ENCODE measurements at places on chromosomes 13 and 19.

DNA sequence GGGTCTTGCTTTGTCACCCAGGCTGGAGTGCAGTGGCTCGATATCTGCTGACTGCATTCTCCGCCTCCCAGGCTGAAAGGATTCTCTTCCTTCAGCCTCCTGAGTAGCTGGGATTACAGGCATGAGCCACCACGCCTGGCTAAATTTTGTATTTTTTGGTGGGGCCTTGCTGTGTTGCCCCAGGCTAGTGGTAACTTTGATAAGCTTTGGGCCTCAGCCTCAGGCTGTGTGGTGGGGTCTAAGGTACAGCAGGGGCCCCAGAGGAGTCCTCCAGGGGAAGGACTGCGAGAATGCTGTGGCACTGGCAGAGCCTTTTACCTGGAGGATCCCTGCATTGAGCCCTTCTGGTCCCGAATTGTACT is 7.2 kb downstream of the DOT1L start:
- DNase-seq, result no peak

DNA sequence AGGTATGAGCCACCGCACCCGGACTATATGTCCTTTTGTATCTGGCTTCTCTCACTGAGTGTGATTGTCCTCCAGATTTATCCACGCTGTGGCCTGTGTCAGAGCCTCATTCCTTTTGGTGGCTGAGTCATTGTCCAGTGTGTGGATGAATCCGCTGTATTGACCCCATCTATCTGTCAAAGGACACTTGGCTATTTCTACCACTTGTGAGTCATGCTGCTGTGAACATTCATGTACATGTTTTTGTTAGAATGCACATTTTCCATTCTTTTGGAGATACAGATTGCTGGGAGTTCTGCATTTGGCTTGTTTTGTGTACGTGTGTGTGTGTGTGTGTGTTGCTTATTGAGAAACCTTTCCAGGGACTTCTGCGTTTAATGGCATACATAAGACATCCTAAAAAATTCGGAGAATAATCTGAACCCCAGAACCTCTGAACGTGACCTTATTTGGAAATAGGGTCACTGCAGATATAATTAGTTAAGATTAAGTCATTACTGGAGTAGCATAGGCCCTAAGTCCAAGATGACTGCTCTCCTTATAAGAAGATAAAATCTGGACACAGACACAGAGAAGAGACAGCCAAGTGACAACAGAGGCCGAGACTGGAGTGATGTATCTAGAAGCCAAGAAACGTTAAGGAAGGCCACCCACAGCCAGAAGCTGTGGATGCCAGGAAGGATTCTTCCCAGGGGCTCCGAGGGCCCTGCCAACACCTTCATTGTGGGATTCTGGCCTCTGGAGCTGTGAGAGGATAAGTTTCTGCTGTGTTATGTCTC is 4.9 kb upstream of the GIPC3 start:
- no peak for DNase-seq

DNA sequence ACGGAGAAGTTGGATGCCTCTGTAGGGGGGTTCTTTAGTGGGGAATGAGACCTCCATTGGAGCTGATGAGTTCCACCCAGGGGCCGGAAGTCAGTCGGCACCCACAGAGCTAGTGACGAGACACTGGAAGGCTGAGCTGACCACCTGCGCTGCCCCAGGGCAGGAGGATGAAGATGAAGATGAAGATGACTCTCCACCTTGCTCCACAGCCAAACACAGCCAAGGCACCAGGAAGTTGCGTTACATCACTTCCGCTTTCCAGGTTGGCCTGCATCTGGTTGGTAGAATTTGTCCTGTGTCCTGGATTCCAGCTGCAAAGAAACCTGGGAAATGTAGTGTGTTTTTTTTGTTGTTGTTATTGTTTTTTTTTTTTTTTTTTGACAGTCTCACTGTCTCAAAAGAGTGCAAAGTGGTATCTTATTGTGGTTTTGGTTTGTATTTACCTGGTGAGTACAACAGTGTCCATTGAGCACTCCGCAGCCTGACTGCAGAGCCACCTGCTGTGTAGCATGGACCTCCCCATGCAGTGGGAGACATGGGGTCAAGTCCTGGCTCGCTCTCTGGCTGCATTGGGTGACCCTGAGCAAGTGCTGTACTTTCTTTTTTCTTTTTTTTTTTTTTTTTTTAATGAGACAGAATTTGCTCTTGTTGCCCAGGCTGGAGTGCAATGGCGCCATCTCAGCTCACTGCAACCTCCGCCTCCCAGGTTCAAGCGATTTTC is 1.9 kb downstream of the TBC1D17 start:
- no peak for DNase-seq

GRCh38 chr13:47144782-47145181 is 247.9 kb upstream of the HTR2A start:
- no peak for DNase-seq

DNA sequence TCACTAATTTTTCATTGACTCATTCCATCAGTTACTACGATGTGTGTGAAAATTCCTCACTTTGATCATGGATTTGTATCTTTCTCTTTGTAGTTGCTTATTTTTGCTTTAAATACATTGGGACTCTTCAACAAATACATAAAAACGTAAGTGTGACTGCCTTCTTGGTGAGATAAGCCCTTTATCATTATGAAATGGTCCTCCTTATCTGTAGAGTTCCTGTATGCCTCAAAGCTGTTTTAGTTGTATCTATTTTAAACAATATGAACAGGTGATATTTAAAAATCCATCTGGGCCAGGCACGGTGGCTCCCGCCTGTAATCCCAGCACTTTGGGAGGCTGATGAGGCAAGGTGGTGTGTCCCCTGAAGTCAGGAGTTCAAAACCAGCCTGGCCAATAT is 11.3 kb downstream of the DCUN1D2 start:
- DNase-seq, result no peak

- peak; percentile 93 for DNase-seq
These were observed at the start of gene CDC37 for GRCh38 chr19:10403137-10404021. Gene CDC37 (minus strand): TSS chr19:10403542. CDS start chr19:10403479, 63 bp downstream.

- no peak for DNase-seq
These were observed 97.1 kb upstream of the UBAC2 start for GRCh38 chr13:99103536-99103935.

GRCh38 chr13:88051746-88052482 is 380.7 kb downstream of the SLITRK5 start:
- no peak for DNase-seq

- DNase-seq, result no peak
These were observed 19.8 kb downstream of the PROZ start for GRCh38 chr13:113178070-113178895.

GRCh38 chr13:85170372-85170771 is 628.8 kb downstream of the SLITRK6 start:
- DNase-seq, result no peak

GRCh38 chr13:74346960-74347359 is 212.8 kb upstream of the KLF12 start:
- DNase-seq, result no peak

- DNase-seq, result no peak
These were observed 1243.5 kb downstream of the EFNB2 start for GRCh38 chr13:105291987-105292386.

DNA sequence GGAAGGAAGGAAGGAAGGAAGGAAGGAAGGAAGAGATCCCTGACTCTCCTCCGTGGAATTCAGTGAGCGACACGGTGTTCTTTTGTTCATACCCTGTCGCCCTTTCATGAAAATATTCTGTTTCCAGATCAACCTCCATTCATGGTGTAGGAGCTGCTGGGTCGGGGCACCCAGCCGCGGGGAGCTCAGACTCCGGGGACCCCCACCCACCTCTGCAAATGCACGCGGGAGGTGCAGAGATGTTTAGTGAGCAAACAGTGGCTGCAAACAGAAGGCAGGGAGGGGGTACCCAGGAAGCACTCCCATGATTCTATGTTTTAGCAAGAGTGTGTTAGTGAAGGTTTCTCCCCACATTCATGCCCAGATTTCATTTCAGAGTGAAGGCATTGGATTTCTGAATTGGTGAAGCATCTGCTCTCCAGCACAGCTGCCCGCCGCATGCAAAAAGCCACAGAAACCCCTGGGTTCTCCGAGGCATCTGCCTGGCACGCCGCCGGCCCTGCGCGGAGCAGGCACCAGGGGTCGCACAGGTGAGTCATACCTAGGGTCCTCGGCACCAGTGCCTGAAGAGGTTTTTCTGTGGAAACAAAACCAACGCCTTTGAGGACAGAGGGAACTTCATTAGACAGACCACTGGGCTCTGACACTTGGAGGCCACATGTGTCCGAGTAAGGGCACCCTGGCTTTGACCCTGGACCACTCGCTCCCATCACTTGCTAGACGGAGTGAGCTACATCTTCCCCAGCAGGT is 80.6 kb downstream of the ZNF557 start:
- no peak for DNase-seq

- no peak for DNase-seq
These were observed at the start of gene HOOK2 for GRCh38 chr19:12774588-12775555. Gene HOOK2 (minus strand): TSS chr19:12775552. CDS start chr19:12775449, 103 bp downstream.

GRCh38 chr13:49310251-49310650 is 62.5 kb downstream of the CDADC1 start:
- no peak for DNase-seq

GRCh38 chr13:32310134-32310706 is 4.9 kb downstream of the ZAR1L start:
- DNase-seq, result no peak

DNA sequence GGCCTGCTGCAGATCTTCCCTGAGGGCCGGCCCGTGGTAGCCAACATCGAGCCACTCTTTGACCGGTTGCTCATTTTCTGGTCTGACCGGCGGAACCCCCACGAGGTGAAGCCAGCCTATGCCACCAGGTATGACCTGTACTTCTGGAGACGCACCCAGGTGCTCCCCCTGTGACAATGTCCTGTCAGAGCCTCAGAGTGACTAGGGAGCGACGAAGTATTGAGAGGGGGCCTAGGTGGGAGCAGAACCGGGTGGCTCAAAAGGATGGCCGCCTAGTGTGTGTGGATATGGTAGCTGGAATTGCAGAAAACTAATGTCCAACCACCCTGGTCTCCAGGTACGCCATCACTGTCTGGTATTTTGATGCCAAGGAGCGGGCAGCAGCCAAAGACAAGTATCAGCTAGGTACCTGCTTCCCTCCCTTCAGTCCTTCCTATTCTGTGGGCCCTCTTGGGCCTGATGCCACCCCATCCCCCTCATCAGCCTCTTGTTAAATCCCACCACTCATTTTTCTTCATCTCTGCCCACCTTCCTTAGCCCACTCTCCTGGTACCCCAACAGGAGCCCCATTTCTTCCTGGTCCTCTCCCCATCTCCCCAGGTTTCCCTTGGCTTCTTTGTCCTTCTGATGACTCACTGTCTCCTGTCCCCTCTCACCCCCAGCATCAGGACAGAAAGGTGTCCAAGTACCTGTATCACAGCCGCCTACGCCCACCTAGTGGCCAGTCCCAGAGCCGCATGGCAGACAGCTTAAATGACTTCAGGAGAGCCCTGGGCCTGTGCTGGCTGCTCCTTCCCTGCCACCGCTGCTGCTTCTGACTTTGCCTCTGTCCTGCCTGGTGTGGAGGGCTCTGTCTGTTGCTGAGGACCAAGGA is 8.4 kb downstream of the EGLN2 start:
- DNase-seq, result no peak

- no peak for DNase-seq
These were observed 26.2 kb downstream of the OXGR1 start for GRCh38 chr13:96968027-96968426.

- no peak for DNase-seq
These were observed 7.3 kb downstream of the LYL1 start for GRCh38 chr19:13095393-13095784.

GRCh38 chr13:25375727-25376358 is 4.1 kb downstream of the ATP8A2 start:
- no peak for DNase-seq

- DNase-seq, result no peak
These were observed 203.2 kb downstream of the TUBA3C start for GRCh38 chr13:18978447-18978846.

GRCh38 chr19:13149628-13150186 is 468 bp downstream of the STX10 start:
- peak; percentile 12 for DNase-seq

GRCh38 chr13:92196591-92197256 is 798.3 kb downstream of the GPC5 start:
- DNase-seq, result no peak
